ENCODE measurements at places on chromosomes 12 and 14.

DNA sequence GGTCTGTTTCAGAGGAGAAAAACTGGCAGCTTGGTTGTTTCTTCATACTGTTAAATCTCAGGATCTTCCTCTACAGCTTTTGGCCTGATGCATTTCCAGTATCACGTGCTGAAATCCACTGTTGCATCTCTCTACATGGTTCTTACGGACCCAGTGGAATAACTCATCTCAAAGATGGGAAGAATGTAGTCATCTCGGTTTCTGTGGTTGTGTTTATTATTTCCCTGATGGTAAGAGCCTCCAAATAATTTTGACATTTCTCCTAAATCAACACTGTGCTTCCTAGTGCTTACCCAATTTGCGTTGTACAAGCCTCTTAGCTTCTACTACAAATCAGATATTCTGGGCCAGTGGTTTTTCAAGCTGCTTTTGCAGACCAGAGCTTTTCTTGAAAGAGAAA lies 812.8 kb downstream of the C12orf50 start:
- no peak overlapping the region for H3K27ac ChIP-seq
- H3K36me3 ChIP-seq = no peaks in the 10 kb centered on the region
- no peaks in the 10 kb centered on the region for H3K4me1 ChIP-seq
- H3K27me3 ChIP-seq = no peaks in the 10 kb centered on the region

- no peak overlapping the region for H3K27ac ChIP-seq
- H3K27me3 ChIP-seq = peaks cover 7% of the 10 kb centered on the region
- H3K36me3 ChIP-seq = no peaks in the 10 kb centered on the region
- DNase-seq = no peak
- no peak overlapping the region for H3K4me3 ChIP-seq
Observed at GRCh38 chr14:94751321-94751720, 18.6 kb downstream of the GSC start.

DNA sequence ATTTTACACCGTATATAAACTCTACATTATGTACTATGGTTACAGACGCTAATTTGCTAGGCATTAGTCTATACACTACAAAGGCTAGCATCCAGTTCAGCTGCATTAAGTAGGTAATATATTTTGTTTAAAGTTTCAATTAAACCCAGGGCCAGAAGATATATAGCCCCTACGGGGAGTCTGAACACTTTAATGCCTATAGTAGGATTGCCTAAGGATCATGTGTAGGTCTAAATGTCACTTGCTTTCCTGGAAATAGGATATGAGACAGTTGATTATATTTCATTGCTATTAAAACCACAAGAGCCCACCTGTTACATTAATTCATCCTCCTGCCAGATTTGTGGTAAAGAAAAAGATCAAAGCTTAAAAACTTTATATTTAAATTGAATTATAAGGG lies 286.9 kb downstream of the TMTC2 start:
- H3K36me3 ChIP-seq = no peaks in the 10 kb centered on the region
- no peak for DNase-seq

GRCh38 chr12:85626784-85627171 lies 209.4 kb downstream of the RASSF9 start:
- no peak overlapping the region for H3K4me3 ChIP-seq
- no peaks in the 10 kb centered on the region for H3K4me1 ChIP-seq
- no peaks in the 10 kb centered on the region for H3K27me3 ChIP-seq
- H3K27ac ChIP-seq = no peak overlapping the region
- H3K36me3 ChIP-seq = no peaks in the 10 kb centered on the region
